ENCODE measurements at places on chromosomes 1 and 21.
A peak's percentile ranks its signal among the peaks of the same experiment; 100 is the strongest.

DNA sequence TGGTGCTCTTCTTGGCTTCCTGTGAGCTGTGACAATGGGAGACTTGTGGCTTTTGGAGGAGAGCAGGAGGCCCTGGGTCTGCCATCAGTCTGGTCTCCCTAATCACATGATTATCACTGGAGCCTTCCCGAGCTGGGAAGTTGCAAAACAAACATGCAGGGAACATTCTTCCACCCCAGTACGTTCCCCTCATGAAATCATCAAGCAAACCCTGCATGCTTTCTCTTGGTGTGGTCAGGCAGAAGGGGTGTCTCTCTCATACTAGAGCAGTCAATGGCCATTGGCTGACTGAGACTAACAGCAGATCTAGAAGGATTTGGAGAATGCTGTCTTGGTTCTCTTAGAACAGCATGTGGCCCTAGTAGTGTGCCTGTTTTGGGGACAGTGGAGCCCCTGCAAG lies 111.2 kb downstream of the LIPI start:
- no peak for DNase-seq

DNA sequence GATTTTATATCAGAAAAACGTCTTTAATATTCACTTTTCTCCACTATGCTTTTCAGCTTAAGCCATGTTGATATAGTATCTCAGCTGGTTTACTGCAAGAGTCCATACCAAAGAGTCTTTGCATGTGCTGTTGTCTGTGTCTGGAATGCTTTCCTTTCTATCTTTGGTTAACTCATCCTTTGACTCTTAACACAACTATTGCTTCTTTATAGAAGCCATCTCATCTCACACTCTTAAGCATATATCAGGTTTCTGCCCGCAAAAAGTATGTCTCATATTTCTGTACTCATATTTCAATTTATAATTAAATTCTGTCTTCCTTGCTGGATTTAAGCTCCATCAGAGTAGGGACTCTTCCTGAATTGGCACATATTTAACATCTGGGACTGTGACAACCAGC lies 220.9 kb upstream of the KCNK2 start:
- no peak for DNase-seq

- no peak for DNase-seq
These were observed 10.2 kb downstream of the CD55 start for GRCh38 chr1:207331354-207332313.

- DNase-seq: no peak
These were observed 319.1 kb downstream of the CAMTA1 start for GRCh38 chr1:7104339-7104738.

DNA sequence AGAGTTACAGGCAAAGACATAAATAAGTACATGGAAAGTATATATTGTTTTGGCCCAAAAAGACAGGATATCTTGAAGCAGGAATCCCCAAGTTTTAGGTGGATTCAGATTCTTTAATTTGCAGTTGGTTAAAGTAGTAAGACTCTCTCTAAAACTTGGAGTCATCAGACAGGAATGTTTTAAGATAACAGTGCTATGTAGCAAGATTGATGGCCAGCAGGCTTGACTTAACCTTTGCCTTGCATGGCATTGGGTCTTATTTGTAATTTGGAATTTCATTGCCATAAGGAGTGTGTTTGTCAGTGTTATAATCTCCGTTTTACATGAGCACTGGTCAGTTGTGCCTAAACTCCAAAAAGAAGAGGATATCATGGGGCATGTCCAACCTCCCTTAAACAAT lies 727.6 kb upstream of the CHRM3 start:
- no peak for DNase-seq

GRCh38 chr1:183847641-183848040 lies 42.7 kb downstream of the RGL1 start:
- DNase-seq: no peak

GRCh38 chr1:60866917-60867531 lies 215.3 kb upstream of the NFIA start:
- no peak for DNase-seq

DNA sequence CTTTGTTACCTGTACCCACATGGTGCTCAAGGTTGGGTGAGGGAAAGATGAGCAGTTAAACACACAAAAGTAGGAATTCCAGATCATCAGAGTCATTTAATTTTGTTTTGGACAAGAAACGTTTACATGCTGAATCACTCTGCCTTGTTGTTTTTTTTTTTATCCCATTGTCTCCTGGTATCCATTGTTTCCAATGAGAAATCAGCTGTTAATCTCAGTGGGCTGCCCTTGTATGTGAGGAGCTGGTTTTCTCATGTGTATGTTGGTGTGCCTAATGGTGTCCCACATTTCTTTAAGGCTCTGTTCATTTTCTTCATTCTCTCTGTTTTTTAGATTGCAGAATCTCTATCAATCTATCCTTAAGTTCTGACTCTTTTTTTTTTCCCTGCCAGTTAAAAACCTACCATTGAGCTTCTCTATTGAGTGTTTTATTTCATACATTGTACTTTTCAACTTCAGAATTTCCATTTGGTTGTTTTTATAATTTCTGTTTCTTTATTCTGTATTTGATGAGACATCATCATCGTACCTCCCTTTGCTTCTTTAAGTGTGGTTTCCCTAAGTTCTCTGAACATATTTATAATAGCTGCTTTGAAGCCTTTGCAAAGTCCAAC lies 8.8 kb upstream of the OBSCN start:
- no peak for DNase-seq

GRCh38 chr1:81484284-81484683 lies 316.4 kb upstream of the ADGRL2 start:
- DNase-seq: no peak

- DNase-seq: no peak
These were observed 192.3 kb downstream of the AMY1C start for GRCh38 chr1:103942029-103942428.

GRCh38 chr1:188669728-188670382 lies 1807.8 kb downstream of the BRINP3 start:
- DNase-seq: no peak

DNA sequence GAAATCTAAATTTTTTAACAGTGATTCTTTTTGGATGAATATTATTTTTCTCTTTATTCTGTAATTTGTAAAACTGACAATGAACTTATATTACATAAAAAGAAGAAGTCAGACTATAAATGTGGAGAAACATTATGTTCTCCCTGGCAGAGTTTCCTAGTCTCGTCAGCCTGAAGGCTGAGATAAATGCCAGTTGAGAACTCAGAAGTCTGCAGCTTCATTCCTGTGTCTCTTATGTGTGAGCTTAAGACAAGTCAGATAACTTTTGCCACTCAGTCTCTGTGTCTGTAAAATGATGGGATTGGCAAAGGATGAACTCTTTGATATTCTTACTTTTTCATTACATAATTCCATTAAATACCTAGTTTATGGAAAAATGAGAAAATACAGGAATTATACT lies 568.8 kb upstream of the ZRANB2 start:
- DNase-seq: no peak

- no peak for DNase-seq
These were observed 2110.6 kb downstream of the MRPL39 start for GRCh38 chr21:23496729-23497128.

DNA sequence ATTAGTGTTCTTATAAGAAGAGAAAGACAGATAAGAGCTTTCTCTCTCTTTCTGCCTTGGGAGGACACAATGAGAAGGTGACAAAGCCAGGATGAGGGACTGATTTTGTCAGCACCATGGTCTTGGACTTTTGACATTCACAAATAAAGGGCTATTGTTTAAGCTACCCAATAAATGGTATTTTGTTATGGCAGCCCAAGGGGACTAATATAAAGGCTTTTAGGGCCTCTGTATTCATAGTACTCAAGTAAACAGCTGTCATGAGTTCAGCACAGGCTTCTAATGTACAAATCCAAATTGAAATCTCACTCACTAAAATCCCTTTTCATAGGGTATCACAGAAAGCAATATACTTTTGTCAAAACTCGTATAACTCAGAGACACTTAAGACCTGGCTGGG lies 242.7 kb downstream of the FAF1 start:
- no peak for DNase-seq

- no peak for DNase-seq
These were observed 22.8 kb downstream of the HHAT start for GRCh38 chr1:210351496-210351895.

DNA sequence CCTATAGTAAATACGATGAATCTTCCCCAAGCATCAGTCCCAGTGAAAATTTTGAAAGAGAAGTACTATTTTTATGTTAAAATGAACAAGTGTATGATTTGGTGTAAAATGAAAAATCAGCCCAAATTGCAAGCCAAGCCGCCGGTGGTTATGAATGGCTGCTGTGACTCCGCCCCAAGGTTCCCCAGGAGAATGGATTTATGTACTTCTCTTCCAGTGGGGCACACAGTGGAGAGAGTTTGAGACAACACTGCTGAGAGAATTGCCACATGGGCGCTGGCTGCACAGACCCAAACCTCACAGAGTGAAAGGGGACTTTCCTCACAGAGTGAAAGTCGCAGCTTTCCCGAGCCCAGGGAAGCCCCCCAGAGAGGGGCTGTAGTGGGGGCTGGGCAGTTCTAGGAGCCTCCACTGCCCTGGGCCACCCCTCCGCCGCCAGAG lies 24.0 kb downstream of the CDK18 start:
- DNase-seq: no peak

- DNase-seq: peak; percentile 79
These were observed 24.7 kb downstream of the CDK18 start for GRCh38 chr1:205528887-205529825.

- no peak for DNase-seq
These were observed 1479.6 kb downstream of the MRPL39 start for GRCh38 chr21:24127651-24128050.

Measured in CD4-positive, alpha-beta T cell (primary cell).